ENCODE measurements at places on chromosomes 12 and 14. TPM values are rescaled to one million over a fixed set of nuclear protein-coding genes. Genes with fewer than 3 reads are reported as not detected.

GRCh38 chr12:25585021-25585523 is 32.0 kb upstream of the LMNTD1 start:
- DNase-seq: no peak

The RPS29 gene
- total RNA-seq: 1,421 TPM

The EXD2 gene
- total RNA-seq: 21.9 TPM

The KRT78 gene
- not detected for total RNA-seq

The LRRC43 gene
- total RNA-seq: 0.57 TPM

GRCh38 chr12:43044241-43044640 is 454.7 kb upstream of the PRICKLE1 start:
- no peak for DNase-seq

GRCh38 chr14:95440496-95440895 is 76.0 kb downstream of the SYNE3 start:
- no peak for DNase-seq

DNA sequence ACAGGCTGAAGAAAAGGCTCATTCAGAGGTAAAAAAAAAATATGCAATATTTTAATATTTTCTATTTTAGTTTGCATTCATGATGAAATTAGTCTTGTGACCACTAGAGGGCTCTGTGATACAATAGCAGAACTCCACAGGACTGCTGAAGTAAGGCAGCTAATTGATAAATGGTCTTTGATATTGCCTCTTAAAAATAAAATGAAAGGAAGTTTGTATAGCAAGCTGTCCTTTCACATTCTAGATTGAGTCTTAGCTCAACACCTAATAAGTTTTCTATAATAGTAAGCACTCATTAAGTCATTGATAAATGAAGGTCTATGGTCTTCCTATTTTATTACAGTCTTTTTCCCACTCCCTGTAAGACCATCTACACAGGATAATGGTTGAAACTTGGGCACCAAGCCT is 315.7 kb downstream of the NAV3 start:
- no peak for DNase-seq

The TCL1B gene
- total RNA-seq: not detected

The OVCH1 gene
- not detected for total RNA-seq

DNA sequence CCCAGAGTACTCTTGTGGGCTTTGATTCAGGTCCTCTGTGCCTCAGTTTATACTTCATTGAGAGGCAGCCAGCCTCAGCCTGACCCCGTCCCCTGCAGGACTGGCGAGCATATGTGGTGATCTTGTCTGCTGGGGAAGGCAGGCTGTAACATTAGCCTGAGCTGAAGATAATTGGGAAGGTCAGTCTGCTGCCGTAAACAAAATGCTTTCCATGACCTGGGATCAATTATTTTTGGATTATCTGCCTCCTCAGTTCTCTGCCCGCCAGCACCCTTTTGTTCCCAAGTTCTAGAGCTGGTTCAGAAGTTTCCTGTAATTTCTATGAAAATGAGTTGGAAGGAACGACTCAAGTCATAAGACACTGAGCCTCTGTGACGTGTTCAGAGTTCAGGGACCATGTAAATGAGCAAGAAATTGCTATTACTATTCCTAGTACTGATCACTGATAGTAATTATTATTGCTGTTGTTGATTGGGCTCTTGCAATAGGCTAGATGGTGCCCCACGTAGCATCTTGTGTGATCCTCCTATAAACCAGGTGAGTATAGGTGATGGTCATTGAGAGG is 4.5 kb downstream of the ORAI1 start:
- DNase-seq: no peak

- no peak for DNase-seq
These were observed 943.8 kb downstream of the SLC16A7 start for GRCh38 chr12:60539592-60539991.

All from colonic mucosa (tissue), 4 donors.